ENCODE measurements at places on chromosomes 4 and X.

DNA sequence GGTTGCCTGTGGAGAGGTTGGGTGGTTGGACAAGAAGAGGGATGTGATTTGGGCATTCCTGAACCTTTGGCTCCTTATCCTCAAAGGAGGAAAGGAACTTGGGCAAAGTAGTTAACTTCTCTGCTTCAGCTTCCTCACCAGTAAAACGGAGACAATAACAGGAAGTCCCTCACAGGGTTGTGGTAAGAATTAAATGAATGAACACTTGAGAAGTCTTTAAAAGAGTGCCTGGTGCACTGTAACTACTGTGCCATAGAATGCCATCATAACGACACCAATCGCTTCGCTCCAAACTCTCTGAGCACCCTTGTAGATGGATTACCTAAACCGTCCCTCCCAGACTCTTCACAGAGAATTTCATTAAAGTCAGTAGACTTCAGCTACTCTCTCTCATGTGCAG, 10.5 kb downstream of the ZCCHC18 start:
- no peak for DNase-seq

DNA sequence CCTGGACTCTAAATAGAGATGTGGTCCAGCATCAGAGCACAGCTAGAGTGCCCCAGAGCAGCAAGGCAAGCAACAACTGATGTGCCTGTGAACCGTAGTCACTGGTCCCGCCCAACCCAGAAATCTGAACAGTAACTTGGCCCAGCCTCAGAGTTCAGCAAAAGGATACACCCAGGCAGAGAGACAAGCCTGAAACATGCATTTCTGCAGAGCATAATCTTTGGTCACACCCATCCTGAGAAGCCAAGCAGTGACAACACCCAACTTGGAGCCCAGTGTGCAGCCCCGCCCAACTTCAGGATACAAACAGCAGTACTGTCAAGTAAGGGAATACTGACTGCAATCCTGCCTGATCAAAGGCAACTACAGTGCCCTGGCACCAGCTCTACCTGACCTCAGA, 78.9 kb downstream of the CCDC160 start:
- no peak for DNase-seq

- no peak for DNase-seq
Observed at GRCh38 chr4:29972121-29972520, 748.0 kb upstream of the PCDH7 start.

GRCh38 chrX:47366041-47366722, 4.2 kb upstream of the ZNF157 start:
- peak; percentile 86 for DNase-seq

DNA sequence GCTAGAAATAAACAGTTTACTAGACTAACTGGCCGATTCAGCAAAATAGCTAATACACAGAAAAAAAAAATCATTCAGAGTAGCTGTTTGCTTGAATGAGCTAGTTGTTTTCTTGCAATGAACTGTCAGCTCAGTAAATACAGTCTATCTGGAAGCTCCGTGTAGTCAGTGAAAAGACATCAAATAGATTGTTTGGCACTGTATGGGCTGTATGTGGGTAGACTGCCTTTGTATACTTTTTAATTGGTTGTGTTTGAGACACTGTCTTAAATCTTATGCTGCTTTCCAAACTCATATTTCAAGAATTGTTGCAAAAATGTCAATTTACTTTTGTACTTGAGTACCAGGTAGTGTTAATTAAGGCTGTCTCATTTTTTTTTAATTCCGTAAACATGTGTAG, 61.6 kb upstream of the GPR174 start:
- no peak for DNase-seq

- DNase-seq = no peak
Observed at GRCh38 chr4:138800421-138800820, 215.2 kb upstream of the NOCT start.

GRCh38 chr4:168854350-168854921, 155.6 kb downstream of the CBR4 start:
- DNase-seq = no peak
